Type B pancreatic cell (in vitro differentiated cells): ENCODE measurements at places on chromosomes 16 and 17. TPM values are rescaled to one million over a fixed set of nuclear protein-coding genes. Genes with fewer than 3 reads are reported as not detected.

DNA sequence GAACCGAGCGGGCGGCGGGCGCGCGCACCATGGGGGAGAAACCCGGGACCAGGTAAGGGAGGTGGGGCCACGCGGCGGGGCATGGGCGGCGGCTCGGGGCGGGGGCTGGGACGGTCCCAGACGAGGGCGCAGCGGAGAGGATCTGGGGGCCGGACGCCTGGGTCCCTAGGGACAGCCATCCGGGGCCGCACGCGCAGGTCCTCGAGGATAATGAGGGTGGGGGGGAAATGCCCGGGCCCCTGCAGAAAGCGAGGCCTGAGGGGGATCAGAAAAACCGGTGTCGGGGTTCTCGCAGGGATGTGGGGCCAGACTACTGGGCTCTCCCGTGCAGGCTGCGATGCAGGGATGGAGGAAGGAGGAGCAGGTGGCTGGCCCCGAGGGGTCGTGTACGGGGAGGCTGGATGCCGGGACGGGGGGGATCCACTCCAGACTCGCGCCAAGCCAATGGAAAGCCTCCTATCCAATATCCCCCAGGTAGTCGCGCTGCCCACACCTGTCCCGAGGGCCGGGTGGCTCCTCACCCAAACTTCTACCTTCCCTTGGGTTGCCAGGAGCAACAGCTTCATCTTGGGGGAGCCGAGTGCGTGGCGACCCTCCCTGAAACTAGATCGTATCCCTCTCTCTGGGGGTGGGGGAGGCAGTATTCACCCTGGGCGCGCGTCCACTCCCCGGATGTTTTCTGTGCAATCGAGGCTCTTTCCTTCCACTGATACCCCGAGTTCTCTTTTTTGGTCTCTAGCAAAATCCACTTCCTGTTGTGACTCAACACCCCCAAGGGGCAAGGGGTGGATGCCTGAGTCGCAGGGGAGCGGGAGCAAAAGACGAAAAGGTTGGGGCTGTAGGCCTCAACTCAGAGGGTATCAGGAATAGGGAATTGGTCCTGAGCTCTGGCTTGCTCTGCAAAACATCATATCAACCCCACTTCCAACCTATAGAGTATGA, 532 bp downstream of the ARRB2 start:
- no peak for DNase-seq
- peak overlapping the region; percentile 94 for H3K27ac ChIP-seq
- H3K27me3 ChIP-seq = no peaks in the 10 kb centered on the region

DNA sequence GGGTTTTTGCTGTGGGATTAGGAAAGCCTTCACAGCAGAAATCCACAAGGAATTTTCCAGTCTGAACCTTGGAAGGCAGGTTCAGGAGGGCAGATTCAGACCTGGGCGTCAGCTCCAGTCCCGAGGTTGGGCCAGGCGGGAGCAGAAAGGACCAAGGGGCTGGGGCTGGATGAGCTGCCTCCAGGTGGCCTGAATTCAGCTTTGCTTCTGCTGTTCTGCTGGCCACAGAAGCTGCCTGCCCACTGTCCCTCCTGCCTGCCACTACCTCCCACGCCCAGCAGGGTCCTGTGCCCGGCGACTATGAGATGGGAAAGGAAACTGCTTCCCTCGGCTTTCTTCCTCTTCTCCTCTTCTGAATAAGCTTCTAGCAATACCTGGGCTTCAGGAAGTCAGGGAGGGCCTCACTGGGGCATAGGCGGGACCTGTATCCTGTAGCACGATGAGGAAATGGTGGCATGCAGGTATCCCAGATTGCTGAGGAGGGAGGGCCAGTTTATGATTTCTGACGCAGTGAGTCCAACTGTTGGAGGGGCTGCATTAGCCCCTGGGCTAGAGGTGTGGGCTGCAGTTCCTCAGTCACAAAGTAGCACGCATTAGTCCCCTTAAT, 18.4 kb downstream of the TBX4 start:
- H3K27me3 ChIP-seq = peaks cover 55% of the 10 kb centered on the region

DNA sequence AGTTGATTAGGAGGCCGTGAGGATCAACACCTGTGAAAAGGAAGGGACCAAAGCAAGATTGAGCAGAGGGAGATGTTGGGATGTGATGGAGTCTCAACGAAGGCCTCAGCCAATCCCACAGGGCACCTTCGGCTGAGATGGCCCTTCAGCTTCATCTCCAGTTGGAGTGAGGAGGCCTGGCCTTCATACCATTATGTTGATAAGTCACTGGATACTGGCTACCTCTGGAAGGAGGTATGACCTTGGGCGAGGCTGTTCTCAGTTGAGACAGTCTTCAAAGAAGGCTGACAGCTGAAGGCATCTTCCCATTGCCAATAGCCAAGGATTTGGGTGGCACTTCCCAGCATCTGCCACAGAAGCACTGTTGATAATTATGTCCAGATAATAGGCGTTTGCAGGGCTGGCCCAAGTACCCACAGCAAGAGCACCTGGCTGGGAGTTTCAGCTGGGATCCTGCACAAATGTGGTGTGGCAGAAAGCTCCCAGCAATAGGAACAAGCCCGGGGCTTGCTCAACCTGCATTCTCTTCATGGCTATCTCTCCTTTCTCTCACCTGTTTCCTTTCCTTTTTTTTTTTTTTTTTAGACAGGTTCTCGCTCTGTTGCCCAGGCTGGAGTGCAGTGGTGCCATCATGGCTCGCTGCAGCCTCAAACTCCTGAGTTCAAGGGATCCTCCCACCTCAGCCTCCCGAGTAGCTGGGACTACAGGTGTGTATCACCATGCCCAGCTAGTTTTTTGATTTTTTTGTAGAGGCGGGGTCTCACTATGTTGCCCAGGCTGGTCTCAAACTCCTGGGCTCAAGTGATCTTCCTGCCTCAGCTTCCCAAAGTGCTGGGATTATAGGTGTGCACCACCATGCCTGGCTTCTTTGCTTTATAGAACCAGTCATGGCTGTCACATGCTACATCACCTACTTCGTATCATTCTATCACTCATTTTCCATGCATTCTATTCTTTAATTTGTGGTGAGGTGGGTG, 18.2 kb upstream of the MAP3K14 start:
- no peaks in the 10 kb centered on the region for H3K36me3 ChIP-seq
- no peak overlapping the region for H3K27ac ChIP-seq
- no peaks in the 10 kb centered on the region for H3K27me3 ChIP-seq
- H3K4me3 ChIP-seq = no peak overlapping the region
- H3K4me1 ChIP-seq = peaks cover 4% of the 10 kb centered on the region

SPNS2 gene
- total RNA-seq = 16.1 and 36.7 TPM in 2 replicates

SRCAP gene
- 62.8 and 73.5 TPM in 2 replicates for total RNA-seq
